ENCODE measurements at places on chromosomes 5 and 9.
A peak's percentile ranks its signal among the peaks of the same experiment; 100 is the strongest.

DNA sequence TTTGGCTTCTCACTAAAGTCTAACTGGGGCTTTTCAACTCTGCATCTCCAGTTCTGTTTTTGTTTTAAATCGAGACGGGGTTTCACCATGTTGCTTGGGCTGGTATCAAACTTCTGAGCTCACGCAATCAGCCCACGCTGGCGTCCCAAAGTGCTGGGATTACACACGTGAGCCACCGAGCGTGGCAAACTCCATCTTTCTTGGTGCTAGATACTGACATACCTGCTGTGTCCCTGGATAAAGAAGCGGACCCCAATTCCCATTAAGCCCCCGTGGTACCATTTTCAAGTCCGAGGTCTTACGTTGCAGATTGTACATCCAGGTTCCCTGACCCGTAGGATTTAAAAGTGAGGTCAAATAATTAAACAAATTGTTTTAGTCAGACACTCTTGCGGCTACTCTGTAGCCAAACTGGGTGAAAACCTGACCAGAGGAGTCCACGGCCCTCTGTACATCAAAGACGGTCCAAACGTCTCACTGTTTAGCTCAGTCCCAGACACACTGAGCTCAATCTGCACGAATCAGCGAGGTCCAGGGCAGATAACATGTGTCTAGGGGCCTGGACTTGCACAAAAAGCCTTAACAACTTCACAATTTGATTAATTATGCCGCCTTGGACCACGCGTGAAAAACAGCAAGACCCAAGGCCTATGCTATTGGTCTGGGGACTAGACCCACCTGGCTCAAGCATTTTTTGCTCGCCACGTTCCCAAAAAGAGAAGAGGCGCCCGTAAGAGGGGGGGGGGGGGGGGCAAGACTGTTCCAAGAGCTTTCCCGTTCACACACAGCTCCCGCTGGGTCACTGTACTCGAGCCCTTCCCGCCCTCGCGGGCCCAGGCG, 727 bp upstream of the DNAJA1 start:
- peak; percentile 59 for DNase-seq

- DNase-seq = no peak
These were observed 74.2 kb downstream of the MSX2 start for GRCh38 chr5:174798551-174798951.

GRCh38 chr9:69645488-69645887, 26.7 kb downstream of the APBA1 start:
- no peak for DNase-seq

DNA sequence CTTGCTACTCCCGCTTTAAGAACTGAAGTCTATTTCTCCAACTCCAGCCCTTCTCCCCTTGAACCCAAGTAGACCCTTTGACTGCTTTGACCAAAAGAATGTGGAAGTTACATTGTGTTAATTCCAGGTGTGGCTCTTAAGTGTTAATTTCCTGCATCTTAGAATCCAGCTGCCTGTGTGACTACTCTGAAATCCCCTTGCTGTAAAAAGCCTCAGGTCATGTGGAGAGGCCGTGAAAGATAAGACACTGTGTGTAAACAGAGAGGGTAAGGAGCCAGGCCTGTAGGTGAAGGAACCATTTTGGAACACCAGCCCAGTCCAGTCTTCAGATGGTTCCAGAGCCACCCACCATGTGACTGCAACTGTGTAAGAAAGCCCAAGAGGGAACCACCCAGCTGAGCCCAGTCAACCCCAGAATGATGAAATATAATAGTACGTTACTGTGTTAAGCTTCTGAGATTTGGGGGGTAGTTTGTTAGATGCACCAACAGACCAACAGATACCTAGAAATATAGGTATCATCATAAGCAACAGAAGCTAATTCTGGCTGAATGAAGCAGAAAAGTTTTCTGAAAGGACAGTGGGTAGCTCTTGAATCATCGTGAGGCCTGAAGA, 59.4 kb upstream of the CCDC112 start:
- no peak for DNase-seq

- DNase-seq = no peak
These were observed 50.6 kb downstream of the LRRTM2 start for GRCh38 chr5:138824516-138824915.

- peak; percentile 26 for DNase-seq
These were observed 439.9 kb upstream of the KLF4 start for GRCh38 chr9:107929443-107929842.

- no peak for DNase-seq
These were observed 48.1 kb downstream of the FOCAD start for GRCh38 chr9:20732118-20732517.

DNA sequence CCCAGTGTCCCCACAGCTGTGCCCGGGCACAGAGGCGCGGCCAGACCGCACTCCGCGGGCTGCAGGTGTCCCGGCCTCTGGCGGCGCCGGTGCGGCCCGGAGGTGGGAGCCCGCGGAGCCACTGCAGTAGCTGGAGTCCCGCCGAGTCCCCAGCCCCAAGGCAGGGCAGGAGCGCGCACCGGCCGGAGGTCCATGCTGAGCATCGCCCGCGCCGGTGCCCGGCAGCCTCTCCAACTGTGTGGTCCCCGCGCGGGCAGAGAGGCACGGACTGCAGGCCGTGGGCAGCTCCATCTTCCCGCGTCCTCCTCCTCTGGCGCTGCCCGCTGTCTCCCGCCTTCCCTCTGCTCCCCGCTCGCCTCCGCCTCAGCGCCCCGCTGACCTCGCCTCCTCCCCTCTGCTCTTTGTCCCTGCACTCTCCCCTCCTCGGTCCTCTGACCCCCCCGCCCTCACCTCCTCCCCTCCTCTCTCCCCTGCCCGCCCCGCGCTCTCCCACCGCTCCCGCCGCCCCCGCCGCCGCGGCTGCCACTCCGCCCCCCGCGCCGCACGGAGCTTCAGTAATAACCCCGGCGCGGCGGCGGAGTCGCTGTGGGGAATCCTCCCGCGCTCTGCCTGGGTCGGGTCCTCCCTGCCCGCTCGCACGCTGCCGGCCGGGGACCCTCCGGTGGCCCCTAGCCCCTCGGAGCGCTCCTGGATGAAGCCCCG, at the start of gene ADAMTS16:
Gene ADAMTS16, plus strand, starts transcription at position 554 of the 702 bp plus-strand sequence. Its CDS starts 138 bp downstream, at position 692.
- no peak for DNase-seq

DNA sequence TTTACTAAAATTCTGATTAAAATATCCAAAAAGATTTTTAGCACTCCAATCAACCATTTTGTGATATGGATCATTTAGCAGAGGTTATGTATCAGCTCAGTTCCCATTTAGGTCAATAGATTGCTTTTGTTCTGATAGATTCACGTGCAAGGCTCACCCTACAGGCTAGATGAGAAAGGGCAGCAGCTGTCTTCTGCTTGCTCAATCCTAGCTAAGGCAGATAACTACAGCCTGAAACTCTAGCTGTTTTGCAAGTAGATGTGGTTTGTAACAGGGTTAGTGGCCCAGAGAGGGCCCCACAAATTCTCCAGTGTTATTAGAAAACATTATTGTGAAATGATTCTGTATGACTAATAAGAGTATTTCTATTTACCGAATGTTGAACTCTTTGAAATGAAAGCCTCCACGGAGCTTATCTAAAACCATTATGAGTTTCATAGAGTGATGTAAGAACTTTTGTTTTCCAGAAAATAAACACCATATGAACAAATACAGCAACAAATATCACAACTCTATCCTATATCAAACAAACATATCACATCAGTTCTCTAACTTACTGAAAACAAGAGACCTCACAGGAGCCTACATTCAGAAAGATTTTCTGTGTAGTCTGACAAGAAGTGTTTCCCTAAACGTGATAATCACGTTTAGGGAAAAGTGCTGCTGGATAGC, 841.9 kb upstream of the ACO1 start:
- peak; percentile 52 for DNase-seq

Measured in NCI-H1092 treated with DMSO at 0.1 percent for 48 hours (cell line).